ENCODE measurements at places on chromosomes 5 and 9. TPM values are rescaled to one million over a fixed set of nuclear protein-coding genes. Genes with fewer than 3 reads are reported as not detected.

- H3K27me3 ChIP-seq: no peaks in the 10 kb centered on the region
- no peaks in the 10 kb centered on the region for H3K36me3 ChIP-seq
- no peak for DNase-seq
- no peak overlapping the region for H3K4me3 ChIP-seq
These were observed 397.9 kb upstream of the PIK3R1 start for GRCh38 chr5:67817652-67818051.

- H3K4me3 ChIP-seq: no peak overlapping the region
- peaks cover 90% of the 10 kb centered on the region for H3K27me3 ChIP-seq
- no peaks in the 10 kb centered on the region for H3K36me3 ChIP-seq
- no peak for DNase-seq
These were observed 164.5 kb downstream of the COL23A1 start for GRCh38 chr5:178425621-178426068.

GRCh38 chr5:55568654-55569512 lies 34.1 kb upstream of the PLPP1 start:
- no peaks in the 10 kb centered on the region for H3K36me3 ChIP-seq
- H3K4me1 ChIP-seq: no peaks in the 10 kb centered on the region
- DNase-seq: no peak
- H3K4me3 ChIP-seq: no peak overlapping the region

DNA sequence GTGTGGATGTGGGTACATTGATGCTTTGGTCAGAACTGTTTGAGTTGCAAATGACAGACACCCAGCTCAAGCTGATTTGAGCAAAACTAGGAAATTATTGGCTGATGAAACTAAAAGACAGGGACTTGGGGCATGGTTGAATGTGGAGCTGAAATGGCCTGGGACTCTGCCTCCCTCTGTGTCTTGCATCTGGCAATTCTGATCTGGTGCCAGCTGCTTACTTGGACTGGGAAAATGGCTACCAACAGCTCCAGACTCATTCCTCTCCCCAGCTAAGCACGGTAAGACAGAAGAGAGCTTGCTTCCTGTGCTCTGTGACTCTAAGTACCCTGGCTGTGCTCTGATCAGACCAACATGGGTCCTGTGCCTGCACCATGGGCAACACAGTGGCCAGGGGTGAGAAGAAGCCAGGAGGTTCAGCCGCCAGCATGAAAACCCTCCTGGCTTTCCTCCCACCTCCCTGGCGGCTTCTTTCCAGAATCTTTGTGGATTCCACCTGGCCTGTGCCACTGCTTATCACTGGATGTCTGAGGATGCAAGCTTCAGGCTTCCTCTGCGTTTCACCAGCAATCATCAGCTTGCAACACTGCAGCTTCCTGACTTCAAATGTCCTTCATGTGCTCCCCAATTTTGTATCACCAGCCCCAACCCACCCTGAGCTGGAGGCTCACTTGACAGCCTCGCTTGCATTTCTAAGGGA lies 44.1 kb downstream of the C5orf15 start:
- peaks cover 52% of the 10 kb centered on the region for H3K4me1 ChIP-seq
- no peak overlapping the region for H3K4me3 ChIP-seq
- H3K27ac ChIP-seq: no peak overlapping the region
- no peak for DNase-seq
- no peaks in the 10 kb centered on the region for H3K36me3 ChIP-seq
- H3K27me3 ChIP-seq: no peaks in the 10 kb centered on the region

- DNase-seq: no peak
- H3K27me3 ChIP-seq: 0 out of 2 replicates have a peak, but pooled peaks cover 4% of the 10 kb centered on the region
- H3K27ac ChIP-seq: no peak overlapping the region
- H3K4me3 ChIP-seq: no peak overlapping the region
These were observed 153.5 kb downstream of the MAT2B start for GRCh38 chr5:163658702-163659567.

GRCh38 chr5:96426831-96427230 lies 6.2 kb downstream of the PCSK1 start:
- H3K36me3 ChIP-seq: no peaks in the 10 kb centered on the region
- no peaks in the 10 kb centered on the region for H3K4me1 ChIP-seq
- H3K27me3 ChIP-seq: peaks cover 22% of the 10 kb centered on the region

STOML2 gene
- total RNA-seq: 109 TPM

ERMP1 gene
- 51.0 TPM for total RNA-seq

FIBCD1 gene
- total RNA-seq: 4.1 TPM

All from PC-9 (cell line).